ENCODE measurements at places on chromosomes 1 and 21.

DNA sequence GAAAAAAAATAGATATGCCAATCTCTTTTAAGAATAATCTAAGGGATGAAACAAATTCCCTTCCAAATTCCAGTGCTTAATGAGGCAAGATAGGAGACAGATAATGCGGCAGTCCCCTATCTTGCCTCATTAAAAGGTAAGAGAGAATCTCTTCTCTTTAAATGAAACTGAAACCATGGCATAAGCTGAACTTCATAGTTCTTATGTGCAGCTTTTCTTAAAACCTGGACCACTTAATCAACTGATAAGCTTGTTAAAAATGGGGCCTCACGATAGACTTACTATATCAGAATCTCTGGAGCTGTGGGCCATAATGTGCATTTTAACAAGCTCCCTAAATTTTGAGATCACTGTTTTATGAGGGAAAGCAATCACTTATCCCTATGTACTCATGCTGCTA lies 79.2 kb downstream of the NIBAN1 start:
- no peak for DNase-seq

GRCh38 chr1:207935166-207935583 lies 24.2 kb upstream of the CD34 start:
- no peak for DNase-seq

DNA sequence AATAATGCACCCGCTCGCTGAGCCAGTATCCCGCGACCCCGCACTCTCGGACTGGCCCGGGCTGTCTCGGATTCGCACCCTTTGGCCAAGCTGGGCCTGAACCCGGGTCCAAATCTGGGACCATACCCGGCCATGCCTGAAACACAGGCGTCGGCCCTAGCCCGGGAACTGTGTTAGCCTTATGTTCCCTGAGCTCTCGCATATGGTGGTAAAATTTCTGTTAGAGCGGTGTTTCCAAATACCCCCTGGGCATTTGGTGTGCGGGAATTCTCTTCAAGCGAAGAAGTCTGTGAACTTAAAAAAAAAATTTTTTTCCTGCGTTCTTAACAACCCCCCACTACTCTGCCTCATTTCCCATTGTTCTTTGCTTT lies 3.1 kb downstream of the RNF220 start:
- DNase-seq = no peak

- DNase-seq = no peak
Observed at GRCh38 chr1:198328458-198329032, 171.7 kb downstream of the NEK7 start.

- no peak for DNase-seq
Observed at GRCh38 chr1:217373761-217374701, 256.9 kb downstream of the GPATCH2 start.

GRCh38 chr1:247409869-247410544 lies 6.0 kb upstream of the NLRP3 start:
- no peak for DNase-seq

GRCh38 chr1:114485286-114485685 lies 25.7 kb downstream of the TRIM33 start:
- no peak for DNase-seq

DNA sequence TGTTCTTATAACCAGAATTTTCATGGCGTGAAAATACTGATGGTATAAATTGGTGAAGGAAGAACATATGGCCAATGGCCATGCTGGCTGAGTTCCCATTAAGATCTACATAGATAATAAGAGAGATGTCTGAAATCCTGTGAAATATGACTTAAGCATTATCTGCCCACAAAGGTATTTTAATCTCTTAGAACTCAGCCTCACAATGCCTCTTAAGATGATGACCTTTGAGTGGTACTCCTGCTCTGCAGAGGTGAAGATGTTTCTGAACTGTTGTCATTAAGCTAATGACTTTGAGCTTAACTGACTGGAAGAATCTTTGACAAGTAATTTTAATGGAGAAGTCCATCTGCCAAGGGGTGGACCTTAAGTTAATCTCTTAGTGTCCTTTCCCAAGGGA lies 148.7 kb downstream of the ZNF326 start:
- no peak for DNase-seq

GRCh38 chr1:159877695-159878444 lies 15.4 kb upstream of the VSIG8 start:
- DNase-seq = no peak

DNA sequence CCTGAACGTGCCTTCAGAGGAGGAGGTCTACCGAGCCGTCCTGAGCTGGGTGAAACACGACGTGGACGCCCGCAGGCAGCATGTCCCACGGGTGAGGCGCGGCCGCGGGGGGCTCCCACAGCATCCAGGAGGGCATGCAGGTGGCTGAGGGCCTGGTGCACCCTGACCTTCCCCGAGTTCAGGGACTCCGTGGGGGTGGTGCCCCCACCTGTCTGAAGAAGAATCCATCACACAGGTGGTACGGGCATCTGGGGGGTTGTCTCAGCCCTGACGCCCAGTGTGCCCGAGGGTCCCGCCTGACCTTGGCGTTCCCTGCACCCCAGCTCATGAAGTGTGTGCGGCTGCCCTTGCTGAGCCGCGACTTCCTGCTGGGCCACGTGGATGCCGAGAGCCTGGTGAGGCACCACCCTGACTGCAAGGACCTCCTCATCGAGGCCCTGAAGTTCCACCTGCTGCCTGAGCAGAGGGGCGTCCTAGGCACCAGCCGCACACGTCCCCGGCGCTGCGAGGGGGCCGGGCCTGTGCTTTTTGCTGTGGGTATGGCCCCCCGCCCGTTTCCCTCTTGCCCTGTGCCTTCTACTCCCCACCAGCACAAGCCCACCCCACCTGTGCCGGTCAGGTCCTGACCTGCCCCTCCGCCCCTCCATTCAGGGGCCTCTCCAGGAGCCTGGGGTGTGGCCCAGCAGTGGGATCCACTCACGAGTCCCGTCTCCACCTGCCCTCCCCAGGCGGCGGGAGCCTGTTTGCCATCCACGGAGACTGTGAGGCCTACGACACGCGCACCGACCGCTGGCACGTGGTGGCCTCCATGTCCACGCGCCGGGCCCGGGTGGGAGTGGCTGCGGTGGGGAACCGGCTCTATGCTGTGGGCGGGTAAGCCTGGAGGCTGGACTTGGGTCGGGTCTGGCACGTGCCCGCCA lies 2.3 kb downstream of the KLHL17 start:
- DNase-seq = no peak

DNA sequence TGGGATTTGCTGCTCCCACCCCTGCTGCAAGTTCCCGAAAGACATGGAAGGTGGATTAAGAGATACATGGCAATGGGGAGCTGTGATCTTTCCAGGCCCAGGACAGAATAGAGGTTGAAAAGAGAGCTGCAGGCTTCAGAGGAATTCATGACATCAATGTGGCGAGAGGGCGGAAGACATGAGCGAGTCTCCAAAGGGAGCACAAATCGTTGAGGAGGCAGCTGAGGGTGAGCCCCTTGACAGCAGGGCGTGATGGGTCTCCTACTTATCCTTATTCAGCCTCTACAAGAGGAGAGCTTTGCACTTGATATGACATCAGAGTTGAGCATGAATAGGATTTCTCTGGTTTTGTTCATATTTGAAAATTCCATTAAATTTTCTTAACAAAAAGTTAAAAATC lies 45.5 kb upstream of the TACSTD2 start:
- no peak for DNase-seq

DNA sequence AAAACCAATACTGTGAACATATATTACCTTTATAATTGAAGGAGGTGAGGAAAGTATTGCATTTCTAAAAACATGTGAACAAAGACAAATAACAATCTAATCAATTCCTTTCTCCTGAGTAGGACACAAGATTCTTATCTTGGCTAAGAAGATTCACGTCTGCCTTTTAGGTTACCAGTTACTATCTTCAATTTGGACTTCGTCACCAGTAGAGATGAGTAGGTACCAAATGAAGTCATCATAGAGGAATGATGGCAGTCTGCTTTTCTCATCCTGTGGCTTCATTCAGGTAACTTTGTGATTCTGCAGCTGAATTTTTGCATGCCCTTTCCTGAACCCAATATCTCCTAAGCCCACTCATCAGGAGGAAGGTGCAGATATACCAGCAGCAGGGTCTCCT lies 32.4 kb downstream of the ASTN1 start:
- DNase-seq = no peak

DNA sequence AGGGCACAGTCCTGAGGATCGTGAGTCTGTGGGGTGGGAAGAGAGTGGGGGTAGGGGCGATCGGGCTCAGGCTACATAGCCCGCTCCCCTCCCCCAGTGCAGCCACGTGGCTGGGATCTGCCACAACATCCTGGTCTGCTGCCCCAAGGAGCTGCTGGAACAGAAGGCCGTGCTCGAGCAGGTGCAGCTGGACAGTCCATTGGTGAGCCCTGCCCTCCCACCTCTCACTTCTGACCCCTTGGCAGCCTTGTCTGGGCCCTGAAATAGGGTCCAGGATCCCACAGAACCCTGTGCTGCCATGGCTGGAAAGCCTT lies 5.0 kb downstream of the CNKSR1 start:
- no peak for DNase-seq

DNA sequence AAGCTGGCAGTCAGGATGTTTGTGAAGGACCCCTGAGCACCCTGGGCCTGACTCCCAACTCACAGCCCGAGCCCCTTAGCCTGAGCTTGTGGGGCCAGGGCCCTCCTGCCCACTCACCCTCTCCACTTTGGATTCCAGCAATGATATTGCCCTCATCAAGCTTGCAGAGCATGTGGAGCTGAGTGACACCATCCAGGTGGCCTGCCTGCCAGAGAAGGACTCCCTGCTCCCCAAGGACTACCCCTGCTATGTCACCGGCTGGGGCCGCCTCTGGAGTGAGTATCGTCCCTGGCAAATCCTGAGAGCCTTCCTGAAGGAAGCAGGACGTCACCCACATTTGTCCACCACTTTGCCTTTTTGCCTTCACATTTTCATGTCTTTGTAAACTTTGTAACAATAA lies 5.0 kb downstream of the CTRC start:
- no peak for DNase-seq

DNA sequence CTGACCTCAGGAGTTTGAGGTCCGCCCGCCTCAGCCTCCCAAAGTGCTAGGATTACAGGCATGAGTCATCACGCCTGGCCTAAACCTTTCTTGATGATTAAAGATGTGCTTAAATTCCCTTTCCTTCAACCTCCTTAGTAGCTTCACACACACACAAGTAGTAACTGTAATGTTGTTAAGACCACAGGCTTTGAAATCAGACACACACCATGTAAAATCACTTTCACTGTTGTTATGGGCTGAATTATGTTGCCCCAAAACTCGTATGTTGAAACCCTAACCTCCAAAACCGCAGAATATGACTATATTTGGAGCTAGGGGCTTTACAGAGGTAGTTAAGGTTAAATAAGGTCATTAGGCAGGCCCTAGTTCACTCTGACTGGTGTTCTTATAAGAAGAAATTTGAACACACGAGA lies 180.2 kb downstream of the NR5A2 start:
- DNase-seq = no peak

- DNase-seq = no peak
Observed at GRCh38 chr21:25334046-25334730, 273.1 kb downstream of the MRPL39 start.

- DNase-seq = no peak
Observed at GRCh38 chr1:79561521-79561978, 555.0 kb upstream of the ADGRL4 start.

GRCh38 chr1:11940260-11940921 lies 5.9 kb downstream of the PLOD1 start:
- no peak for DNase-seq

GRCh38 chr1:199279872-199280645 lies 641.2 kb downstream of the PTPRC start:
- no peak for DNase-seq

DNA sequence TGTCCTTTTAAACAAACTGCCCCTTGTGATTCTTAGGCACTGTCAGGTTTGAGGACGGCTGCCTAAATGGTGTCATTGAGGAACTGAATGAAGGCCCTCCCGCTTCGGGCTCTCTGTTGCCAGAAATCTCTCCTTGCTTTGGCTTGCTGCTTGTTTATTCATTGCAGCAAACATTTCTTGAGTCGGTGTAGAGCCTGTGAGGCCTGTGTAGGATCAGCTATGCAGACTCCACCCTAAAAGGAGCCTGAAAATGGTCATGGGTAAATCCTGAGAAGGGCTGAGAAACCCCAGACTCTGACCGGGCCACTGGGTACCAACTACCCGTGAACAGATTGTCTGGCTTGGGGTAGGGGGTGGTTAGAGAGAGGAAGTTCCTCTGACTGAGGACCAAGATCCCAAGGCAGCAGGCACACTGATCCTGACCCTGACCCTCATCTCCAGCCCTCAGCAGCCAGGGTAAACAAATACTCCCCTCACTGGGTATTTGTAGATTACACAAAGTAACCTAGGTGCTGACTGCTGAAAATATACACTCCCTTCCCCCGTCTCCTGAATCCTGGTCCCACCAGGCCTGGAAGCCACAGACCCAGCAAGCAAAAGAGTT lies 3.1 kb downstream of the IL6R start:
- DNase-seq = no peak

DNA sequence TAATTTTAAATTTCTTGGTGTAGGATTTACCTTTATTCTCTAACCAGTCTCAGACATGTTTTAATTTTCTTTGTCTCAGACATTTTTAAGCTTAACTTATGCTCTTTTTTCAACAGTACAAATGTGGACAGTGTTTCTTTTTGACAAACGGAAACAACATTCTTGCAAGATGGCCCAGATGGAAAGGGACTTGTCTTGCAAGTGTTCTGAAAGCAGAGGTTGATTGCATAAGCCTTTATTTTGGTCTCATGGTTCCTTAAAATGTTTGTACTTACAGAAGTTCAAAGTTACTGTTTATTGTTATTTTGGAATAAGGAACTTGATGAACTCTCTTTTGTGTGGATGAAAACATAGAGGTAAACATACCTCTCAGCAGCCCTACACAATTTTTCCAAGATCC lies 22.9 kb downstream of the SMAP2 start:
- no peak for DNase-seq

DNA sequence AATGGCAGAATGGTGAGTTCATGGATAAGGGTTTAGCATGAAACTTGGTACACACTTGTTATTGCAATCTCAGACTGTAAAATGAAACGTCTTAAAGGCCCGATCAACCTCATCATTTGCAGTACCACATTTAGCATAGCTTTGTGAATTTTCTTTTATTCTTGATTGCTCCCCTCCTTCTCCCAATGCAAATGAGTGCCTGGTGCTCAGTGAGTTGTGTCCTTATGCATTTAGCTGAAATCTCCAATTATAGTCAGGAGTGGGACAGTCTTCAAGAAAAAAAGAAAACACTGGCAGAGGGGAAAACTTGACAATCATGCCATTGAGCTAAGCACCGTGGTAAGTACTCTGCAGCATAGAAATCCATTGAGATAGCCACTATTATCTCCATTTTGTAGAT lies 161.0 kb upstream of the HMCN1 start:
- no peak for DNase-seq

- DNase-seq = no peak
Observed at GRCh38 chr1:7727809-7728471, 43.2 kb upstream of the VAMP3 start.

DNA sequence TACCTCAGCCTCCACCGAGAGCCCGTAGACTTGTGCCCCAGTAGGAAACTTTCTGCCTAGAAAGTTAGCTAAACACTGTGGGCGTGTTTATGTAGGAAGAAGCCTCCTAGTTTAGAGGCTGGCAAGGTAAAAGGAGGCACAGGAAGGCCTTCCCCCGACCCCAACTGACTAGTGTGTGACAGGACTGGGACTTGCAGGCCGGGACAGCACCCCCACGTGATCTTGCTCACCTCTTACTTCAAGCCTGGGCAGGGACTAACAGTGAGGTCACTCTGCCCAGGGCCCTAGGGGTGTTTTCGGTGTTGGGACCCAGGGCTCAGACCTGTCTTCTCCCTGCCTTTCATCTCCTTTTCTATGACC lies 392 bp upstream of the TAGLN2 start:
- no peak for DNase-seq
